SW480 (cell line): ENCODE measurements at places on chromosomes 6 and 20.

DNA sequence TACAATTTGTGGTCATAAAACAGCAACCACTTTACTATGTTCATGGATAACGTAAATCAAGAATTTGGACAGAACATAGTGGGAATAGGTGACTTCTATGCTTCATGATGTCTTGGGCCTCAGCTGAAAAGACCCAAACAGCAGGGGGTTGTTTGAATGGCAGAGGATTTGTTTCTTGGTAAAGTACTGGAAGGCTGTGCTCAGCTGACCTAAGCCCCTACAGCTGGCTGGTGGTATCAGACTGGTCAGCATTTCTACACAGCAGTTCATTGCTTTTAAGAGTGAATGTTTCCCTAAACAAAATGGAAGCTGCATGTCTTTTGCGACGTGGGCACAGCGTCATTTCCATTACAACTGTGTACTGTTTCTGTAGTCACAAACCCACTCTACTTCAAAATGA lies 148.5 kb upstream of the DEFB112 start:
- no peak for DNase-seq

DNA sequence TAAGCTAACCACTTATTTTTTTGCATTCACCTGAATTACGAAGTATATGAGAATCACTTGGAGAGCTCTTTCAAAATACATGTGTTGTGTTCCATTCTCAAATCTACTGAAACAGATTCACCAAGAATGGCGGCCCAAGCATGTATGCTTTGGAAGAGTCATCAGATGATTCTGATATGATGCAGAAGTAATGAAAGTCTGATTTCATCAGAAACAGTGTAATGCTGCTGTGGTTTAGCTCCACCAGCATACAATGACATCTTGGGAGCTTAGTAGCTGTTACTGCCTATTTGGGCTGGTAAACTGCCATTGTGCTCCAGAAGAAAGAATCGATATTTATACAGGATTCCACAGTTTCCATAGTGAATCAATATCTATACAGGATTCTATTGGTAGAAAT lies 52.9 kb downstream of the UBR2 start:
- DNase-seq, result no peak

DNA sequence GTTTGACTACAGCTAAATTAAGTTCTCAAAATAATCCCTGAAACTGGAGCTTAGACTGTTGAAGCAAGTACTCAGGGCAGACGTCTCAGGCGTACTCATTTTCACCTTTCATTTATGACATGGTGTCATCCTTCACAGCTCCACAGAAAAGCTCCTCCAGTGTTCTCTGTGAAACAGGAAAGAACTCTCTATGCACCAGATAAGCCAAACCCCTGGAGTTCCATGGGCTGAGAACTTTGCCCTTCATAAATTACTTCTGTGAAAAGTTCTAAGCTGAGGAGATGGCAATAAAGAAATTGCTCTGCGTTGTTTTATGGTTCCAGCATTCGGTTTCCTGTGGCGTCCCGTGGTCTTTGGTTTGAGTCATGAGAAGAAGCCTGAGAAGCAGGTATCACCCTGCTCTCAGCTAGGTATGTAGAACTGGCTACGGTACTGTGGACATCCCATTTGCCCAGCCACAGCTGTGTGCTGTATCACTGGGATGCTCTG lies 20.2 kb upstream of the RREB1 start:
- no peak for DNase-seq

DNA sequence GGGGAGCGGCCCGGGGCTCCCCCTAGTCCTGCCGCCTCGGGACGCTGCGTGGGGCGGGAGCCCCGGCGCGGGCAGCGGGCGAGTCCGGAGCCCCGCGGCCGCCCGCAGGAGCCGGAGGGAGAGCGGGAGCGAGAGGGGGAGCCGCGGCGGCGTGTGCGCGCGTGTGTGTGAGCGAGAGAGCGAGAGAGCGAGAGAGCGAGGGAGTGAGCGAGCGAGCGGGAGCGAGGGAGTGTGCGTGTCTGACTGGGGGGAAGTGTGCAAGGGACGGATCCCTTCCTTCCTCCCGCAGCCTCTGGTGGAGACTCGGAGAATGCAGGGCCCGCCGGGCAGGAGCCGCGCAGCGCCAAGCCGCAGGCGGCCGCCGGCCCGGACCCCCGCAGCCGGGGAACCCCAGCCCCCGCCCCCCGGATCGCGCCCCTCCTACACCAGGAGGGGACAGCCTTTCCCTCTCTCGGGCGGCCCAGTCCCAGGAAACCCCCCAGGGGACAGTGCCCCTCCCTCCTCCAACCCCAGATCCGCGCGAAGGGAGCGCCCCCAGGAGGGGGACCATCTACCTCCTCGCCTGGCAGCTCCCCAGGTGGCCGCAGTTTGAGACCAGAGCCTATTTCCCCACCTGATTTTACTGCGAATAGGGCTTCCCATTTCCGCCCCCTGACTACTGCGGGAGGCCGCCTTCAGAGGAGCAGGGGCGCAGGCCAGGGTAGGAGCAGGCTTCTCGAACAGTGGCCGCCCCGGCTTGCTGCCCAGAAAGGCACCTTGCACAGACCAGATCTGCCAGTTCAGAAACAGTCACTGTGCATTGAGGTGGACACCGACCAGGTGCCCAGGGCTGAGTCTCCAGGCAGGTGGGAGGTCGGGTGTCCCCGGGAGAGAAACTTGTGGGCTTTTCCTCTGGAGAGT lies at the start of gene CDH22:
TSS of gene CDH22 (minus strand) at position 241 of the 900 bp plus-strand sequence. CDS start 57,204 bp downstream, outside the sequence.
- peak; percentile 34 for DNase-seq

- DNase-seq, result peak; percentile 56
Measured at GRCh38 chr6:22765015-22765414, 195.6 kb downstream of the HDGFL1 start.

- no peak for DNase-seq
Measured at GRCh38 chr6:163337958-163338357, 76.6 kb upstream of the QKI start.

DNA sequence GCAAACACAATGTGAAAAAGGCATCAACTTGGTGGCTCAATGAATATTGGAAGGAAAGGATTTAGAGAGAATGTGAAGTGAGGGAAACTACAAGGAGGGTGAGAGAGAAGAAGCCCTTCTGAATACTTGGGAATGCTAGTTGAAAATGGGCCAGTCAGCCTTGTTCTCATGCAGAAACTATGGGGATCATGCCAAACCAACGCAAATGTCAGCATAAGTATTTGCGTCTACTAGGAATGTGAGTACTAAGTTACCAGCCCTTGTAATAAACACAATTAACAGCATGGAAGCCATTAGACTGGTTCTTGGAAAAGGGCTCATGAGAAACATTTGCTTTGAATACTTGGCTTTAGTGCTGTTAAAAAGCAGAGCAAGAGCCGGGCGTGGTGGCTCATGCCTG lies 54.9 kb upstream of the AIG1 start:
- no peak for DNase-seq

GRCh38 chr6:422433-423054 lies 31.0 kb downstream of the IRF4 start:
- DNase-seq, result peak; percentile 78

- peak; percentile 68 for DNase-seq
Measured at GRCh38 chr20:33568378-33568777, 78.5 kb downstream of the CBFA2T2 start.

GRCh38 chr6:40436685-40437604 lies 150.2 kb downstream of the LRFN2 start:
- peak; percentile 22 for DNase-seq

DNA sequence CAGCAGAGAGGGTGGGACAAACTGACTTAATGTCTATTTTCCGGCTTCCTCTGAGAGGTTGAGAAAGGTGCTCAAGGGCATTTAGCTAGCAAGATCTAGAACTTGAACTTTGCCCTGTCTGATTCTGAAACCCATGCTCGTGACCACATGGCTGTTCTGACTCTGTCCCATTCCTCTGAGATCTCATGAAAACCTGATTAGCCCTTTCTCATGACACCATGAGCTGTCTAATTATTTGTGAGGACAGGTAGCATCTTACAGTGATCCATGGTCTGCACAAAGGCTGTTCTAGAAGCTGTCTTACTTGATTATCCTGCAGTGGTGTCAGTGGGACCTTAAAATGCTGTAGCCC lies 89.6 kb upstream of the TOX2 start:
- DNase-seq, result no peak

DNA sequence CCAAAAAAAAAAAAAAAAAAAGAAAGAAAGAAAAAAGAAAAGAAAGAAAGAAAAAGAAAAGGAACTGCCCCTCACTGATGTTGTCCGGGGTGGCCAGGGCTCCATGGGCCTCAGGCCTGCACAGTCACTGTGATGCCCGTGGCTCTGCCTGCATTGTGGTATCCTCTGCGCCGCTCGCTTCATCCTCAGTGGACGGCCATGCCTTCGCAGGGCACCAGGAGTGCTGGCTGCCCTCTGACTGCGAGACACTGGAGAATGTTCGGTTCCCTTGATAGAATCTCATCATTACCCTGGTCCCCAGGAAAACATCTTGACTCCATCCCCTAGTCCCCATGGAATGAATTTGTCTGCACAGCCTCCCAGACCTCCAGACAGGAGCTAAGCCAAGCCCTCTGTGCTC lies 61.7 kb downstream of the TMEM242 start:
- DNase-seq, result no peak

GRCh38 chr6:136767570-136768309 lies 24.5 kb downstream of the MAP3K5 start:
- DNase-seq, result no peak

DNA sequence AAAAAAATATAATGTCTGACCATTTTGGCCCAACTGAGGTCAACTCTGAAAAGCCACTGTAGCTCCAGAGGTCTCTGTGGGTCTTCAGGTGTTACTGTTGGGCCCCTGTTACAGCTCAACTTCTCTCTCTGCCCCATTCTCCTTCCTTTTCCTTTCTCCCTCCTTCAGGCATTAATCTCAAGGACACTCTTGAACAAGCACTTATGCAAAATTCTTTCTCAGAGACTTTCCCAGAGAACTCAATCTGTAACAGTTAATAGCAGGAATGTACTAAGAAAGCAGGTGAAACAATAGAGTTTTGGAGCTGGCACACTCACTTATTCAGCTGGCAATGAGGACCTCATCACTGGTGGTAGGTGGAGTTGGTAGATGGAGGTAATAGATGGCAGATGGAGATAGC lies 31.9 kb upstream of the SLC22A3 start:
- DNase-seq, result no peak

DNA sequence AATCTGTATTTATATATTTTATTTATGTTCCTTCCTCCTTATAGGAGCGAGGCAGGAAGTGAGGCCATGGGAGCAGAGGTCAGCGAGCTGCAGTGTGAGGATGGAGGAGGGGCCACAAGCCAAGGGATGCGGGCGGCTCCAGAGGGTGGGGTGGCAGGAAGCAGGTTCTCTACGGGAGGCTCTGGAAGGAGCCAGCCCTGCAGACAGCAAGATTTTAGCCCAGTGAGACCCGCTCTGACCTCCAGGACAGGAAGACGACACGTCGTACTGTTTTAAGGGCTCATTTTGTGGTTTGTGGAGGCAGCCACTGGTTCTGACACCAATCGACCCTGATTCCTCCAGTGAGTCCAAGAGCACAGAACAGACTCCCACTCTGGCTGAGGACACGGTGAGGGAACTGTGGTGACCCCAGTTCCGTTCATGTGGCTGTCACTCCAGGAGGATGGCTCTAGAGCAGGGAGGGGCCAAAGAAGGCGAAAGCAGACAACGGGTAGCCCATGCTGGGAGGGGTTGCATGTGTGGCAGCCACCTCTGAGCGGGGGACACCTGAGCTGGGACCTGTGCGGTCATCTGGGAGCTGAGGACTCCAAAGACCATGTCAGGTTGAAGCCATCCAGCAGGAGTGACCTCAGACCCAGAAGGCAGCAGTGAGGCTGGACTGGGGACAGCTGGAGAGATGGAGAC lies 100.1 kb upstream of the BHLHE23 start:
- DNase-seq, result no peak

GRCh38 chr6:111604259-111605099 lies 1.2 kb downstream of the TRAF3IP2 start:
- DNase-seq, result no peak

DNA sequence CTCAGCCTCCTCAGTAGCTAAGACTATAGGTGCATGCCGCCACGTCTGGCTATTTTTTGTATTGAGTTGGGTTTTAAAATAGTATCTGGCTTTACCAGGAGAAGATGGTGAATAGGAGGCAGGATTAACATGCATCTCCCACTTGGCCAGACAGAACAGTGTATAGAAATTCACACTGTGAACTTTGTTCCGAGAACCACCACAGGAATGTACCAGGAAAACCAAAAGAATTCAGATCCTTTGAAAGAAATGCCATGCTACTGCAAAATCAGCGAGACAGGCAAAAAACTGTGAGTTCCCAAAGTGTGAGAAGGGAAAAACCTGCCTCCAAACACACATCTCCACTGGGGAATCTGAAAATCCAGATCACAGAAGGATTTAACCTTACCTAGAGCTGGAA lies 327.6 kb downstream of the NKAIN2 start:
- DNase-seq, result peak; percentile 63

GRCh38 chr6:53461696-53462095 lies 83.2 kb downstream of the GCLC start:
- DNase-seq, result no peak

DNA sequence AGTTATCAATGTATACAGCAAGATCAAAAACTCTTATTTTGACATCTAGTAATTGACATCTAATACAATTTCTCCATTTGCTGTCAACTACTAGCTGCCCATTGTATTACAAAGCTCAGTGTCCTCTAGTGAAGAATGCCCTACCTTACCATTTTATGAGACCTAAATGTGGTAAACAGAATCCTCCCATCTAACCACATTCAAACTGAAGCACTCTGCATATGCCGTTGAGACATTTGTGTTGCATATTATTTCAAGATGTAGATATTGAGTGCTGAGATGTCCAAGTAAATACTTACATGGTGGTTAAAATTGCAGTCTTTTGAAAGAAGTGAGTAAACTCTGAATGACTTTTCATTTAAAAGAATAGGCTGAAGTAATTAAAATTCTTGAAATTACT lies 597 bp upstream of the GLYATL3 start:
- peak; percentile 13 for DNase-seq

GRCh38 chr6:31620586-31621319 lies at the start of gene PRRC2A:
TSS of gene PRRC2A (plus strand) at chr6:31620715. CDS start at chr6:31622790, 2,075 bp downstream.
- peak; percentile 68 for DNase-seq

- DNase-seq, result no peak
Measured at GRCh38 chr6:117615750-117616390, 13.6 kb upstream of the GOPC start.

DNA sequence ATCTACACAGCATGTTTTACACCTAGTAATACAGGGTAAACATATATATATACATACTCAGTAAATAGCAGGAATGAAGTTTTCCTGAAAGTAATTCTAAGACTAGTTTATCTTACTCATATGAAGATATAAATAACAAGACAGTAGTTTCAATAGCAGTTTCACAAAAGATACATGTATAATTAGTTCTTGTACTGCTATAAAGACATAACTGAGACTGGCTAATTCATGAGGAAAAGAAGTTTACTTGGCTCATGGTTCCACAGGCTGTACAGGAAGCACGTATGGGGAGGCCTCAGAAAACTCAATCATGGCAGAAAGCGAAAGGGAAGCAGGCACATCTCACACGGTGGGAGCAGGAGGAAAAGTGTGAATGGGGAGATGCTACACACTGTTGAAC lies 16.9 kb downstream of the RARS2 start:
- no peak for DNase-seq

DNA sequence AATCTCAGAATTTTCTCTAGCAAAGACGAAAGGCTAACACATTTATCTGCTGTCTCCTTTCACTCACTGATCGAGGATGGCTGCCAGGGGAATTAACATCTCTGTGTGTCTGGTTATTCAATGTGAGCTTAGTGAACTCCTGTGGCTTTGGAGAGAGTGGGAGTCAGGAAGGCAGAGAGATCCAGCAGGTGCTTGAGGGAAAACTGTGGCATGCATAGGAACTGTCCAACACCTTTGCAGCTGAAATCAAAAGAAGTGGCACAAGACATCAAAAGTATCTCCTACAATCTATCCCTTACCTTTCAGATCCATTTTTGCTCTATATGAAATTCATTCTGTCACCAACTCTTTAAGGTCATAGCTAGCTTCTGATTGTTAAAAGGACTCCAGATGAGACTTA lies 11.8 kb upstream of the FAM184A start:
- peak; percentile 5 for DNase-seq
